Breast epithelium (tissue), 4 donors: ENCODE measurements at places on chromosomes 7 and 10. TPM values are rescaled to one million over a fixed set of nuclear protein-coding genes. Genes with fewer than 3 reads are reported as not detected.

Gene AKR1C2
- total RNA-seq = 25.9 TPM

Gene ZNF138
- 40.8 TPM for total RNA-seq

Gene RAB18
- 43.4 TPM for total RNA-seq

Gene SYCE1
- 3.9 TPM for total RNA-seq

Gene ESYT2
- total RNA-seq = 97.3 TPM

Gene CNNM1
- 0.88 TPM for total RNA-seq

Gene POLR2J2
- total RNA-seq = 0.88 TPM

DNA sequence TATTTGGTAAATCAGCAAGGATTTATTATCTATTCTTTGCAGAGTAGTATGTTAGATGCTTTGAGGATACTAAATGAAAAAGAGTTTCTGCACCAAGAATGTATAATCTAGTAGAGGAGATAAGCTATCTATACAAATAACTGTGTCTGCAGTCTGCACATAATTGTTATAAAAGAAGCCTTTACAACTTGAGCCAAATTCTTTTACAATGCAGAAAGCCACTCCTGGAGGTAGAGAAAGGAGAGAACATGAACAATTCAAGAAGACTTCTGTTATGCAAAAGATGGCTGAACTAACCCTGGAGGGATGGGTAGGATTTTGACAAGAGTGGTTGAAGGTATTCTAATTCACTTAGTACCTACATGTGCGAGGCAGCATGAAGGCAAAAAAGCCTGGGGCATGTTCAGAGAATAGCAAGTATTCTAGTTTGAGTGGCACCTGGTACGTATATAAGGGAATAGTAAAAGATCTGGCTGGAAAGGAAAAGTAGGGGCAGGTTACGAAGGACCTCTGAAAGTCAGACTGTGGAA lies 251.1 kb upstream of the KAT6B start:
- H3K27me3 ChIP-seq = no peaks in the 10 kb centered on the region
- H3K4me1 ChIP-seq = no peaks in the 10 kb centered on the region
- no peak overlapping the region for H3K27ac ChIP-seq
- no peak for DNase-seq

DNA sequence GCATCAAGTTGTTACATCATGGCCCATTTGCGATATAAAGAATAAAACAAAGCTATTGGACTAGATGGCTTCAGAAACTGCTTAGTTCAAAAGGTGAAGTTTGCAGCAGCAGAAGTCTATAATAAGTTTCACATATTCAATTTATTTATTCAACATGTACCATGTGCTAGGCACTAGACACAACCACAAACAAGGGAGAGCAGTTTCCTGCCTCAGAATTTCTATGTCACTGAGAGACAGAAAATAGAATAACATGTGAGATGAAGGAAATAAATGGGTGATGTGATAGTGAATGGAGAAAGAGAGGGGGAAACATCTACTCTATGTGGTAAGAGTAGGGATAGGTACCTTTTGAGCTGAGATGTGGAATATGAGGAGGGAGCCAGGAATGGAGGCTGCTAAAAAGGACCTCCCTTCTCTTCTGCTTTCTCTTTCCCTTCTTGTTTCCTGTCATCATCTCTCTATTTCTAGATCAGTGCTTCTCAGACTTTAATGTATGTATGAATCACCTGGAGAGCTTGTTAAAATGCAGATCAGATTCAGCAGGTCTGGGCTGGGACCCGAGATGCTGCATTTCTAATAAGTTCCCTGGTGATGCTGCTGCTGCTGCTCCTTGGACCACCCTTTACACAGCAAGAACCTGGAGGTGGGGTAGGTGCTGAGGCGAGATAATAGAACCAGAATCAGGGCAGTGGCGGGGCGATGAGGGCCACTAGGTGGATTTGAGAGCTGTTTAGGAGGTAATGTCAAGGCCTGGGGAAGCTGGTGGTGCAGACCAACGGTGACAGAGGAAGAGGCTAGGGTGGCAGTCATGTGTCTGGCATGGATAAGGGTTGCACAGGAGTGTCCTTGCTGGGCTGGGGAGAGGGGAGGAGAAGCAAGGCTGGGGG lies 13.7 kb upstream of the INMT start:
- no peak overlapping the region for H3K4me3 ChIP-seq
- no peaks in the 10 kb centered on the region for H3K36me3 ChIP-seq
- no peaks in the 10 kb centered on the region for H3K27me3 ChIP-seq
- no peak overlapping the region for H3K27ac ChIP-seq
- H3K4me1 ChIP-seq = no peaks in the 10 kb centered on the region

DNA sequence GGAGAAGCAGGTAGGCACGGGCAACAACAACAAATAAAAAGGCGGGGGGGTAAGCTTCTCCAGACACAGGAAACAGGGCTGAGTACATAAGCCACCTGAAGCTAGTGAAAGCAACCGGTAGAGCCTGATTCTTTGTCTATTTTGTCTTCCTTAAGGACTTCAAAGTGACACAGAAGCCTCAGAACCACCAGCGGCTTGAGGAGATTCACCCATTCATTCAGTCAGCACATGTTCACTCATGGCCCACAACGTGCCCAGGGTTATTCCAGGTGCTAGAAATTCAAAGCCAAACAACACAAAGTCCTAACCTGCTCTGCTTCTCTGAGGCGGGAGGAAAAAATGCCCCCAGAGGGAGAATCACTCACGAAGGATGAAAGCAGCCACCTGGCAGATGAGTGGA lies 69.3 kb upstream of the C7orf33 start:
- no peak for DNase-seq
- H3K4me3 ChIP-seq = no peak overlapping the region
- H3K36me3 ChIP-seq = no peaks in the 10 kb centered on the region
- peaks cover 17% of the 10 kb centered on the region for H3K27me3 ChIP-seq
- H3K4me1 ChIP-seq = no peaks in the 10 kb centered on the region

DNA sequence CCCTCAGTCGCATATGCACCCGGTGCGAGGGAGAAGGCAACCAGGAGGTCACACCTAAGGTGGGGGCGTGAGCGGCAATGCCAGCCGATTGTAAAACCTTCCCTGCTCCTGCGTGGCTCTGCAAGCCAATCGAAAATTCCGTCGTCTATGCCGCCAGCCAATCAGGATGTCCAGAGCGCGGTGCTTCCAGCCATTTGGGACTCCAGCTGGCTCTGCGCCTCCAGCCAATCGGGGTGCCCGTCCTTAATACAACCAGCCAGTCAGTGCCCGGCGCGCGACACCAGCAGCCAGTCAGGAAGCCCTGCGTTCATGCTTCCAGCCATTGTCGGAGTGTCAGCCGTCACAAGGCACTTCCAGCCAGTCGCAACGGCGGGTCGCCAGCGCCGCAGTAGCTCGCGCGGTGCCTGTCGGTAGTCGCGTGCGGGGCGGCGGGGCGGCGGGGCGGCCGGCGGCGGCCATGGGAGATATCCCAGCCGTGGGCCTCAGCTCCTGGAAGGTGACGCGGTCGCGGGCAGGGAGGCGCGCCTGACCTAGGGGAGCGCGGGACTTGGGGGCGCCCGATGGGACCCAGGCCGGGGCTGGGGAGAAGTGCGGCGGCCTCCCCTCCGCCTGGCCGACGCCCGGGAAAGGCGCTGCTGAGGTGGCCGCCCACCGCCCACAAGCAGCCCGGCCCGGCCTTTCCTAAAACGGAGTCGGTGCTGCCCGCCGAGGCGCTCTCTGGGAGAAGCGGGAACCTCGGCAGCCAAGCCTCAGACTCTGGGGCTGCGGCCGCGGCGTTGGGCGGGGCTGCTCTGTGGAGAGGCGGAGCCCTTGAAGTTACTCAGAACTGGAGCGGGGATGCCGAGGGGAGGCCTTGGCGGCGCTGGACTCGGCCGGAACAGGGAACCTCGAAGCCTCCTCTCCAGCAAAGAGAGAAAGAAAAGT lies at the start of gene AKR1E2:
Gene AKR1E2 (plus strand): TSS at position 340 of the 924 bp plus-strand sequence. CDS start 118 bp downstream, at position 458.
- DNase-seq = peak; percentile 80
- no peaks in the 10 kb centered on the region for H3K36me3 ChIP-seq
- H3K4me1 ChIP-seq = no peaks in the 10 kb centered on the region
- H3K27ac ChIP-seq = peak within 1 kb of the TSS; percentile 92
- peak within 1 kb of the TSS; percentile 69 for H3K4me3 ChIP-seq
- no peaks in the 10 kb centered on the region for H3K27me3 ChIP-seq

DNA sequence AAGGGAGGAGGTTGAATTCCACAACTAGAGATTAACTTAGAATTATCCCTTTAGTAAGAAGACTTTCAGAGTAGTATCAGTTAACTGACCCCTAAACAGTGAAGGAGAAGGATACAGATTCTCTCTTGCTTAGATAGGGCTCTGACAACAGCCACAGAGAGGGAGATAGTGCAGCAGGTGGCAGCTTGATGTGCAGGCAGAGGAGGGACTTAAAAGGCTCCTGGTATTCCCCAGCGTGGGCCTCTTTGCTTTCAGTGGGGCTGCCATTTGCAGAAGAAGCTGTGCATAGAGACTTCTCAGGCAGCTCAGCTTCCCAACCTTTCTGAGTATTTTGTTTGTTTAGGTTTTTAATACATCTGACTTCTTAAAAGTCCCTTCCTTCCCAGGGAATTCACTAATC lies 16.0 kb downstream of the FZD1 start:
- H3K36me3 ChIP-seq = no peaks in the 10 kb centered on the region
- DNase-seq = no peak
- H3K27me3 ChIP-seq = no peaks in the 10 kb centered on the region
- no peak overlapping the region for H3K4me3 ChIP-seq
- H3K27ac ChIP-seq = no peak overlapping the region

DNA sequence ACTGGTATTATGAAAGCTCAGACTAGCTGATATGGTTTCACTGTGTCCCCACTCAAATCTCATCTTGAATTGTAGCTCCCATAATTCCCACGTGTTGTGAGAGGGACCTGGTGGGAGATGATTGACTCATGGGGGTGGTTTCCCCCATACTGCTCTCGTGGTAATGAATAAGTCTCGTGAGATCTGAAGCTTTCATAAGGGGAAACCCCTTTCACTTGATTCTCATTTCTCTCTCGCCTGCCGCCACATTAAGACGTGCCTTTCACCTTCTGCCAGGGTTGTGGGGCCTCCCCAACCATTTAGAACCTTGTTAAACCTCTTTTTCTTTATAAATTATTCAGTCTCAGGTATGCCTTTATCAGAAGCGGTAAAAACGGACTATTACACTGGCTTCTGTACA lies 40.3 kb downstream of the COL13A1 start:
- H3K4me3 ChIP-seq = no peak overlapping the region
- DNase-seq = no peak
- no peak overlapping the region for H3K27ac ChIP-seq
- no peaks in the 10 kb centered on the region for H3K36me3 ChIP-seq
- H3K27me3 ChIP-seq = no peaks in the 10 kb centered on the region
- peaks cover 4% of the 10 kb centered on the region for H3K4me1 ChIP-seq

DNA sequence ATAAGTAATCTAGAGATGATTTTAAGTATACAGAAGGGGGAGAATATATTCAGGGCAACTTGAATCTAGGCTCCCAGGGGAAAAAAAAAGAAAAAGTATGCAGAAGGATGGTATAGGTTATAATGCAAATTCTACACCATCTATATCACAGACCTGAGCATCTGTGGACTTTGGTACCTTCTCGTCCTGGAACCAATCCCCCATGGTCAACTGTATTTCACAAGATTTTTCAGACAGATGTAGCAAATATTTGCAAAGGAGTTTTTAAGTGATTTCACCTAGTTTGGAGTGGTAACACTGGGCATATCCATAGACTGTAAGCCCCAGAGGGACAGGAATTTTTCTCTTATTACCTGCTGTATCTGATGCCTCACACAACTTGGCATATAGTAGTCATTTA lies 58.8 kb downstream of the NOC3L start:
- H3K27ac ChIP-seq = no peak overlapping the region
- H3K4me3 ChIP-seq = no peak overlapping the region
- H3K27me3 ChIP-seq = no peaks in the 10 kb centered on the region
- no peaks in the 10 kb centered on the region for H3K4me1 ChIP-seq
- H3K36me3 ChIP-seq = no peaks in the 10 kb centered on the region

- no peaks in the 10 kb centered on the region for H3K27me3 ChIP-seq
- H3K36me3 ChIP-seq = no peaks in the 10 kb centered on the region
- no peaks in the 10 kb centered on the region for H3K4me1 ChIP-seq
- H3K4me3 ChIP-seq = no peak overlapping the region
Observed at GRCh38 chr10:47364366-47364765, 16.2 kb downstream of the RBP3 start.

- H3K27me3 ChIP-seq = no peaks in the 10 kb centered on the region
- H3K36me3 ChIP-seq = no peaks in the 10 kb centered on the region
- H3K4me1 ChIP-seq = no peaks in the 10 kb centered on the region
- no peak overlapping the region for H3K4me3 ChIP-seq
- no peak overlapping the region for H3K27ac ChIP-seq
- DNase-seq = no peak
Observed at GRCh38 chr10:31606841-31607240, 287.8 kb downstream of the ZEB1 start.

DNA sequence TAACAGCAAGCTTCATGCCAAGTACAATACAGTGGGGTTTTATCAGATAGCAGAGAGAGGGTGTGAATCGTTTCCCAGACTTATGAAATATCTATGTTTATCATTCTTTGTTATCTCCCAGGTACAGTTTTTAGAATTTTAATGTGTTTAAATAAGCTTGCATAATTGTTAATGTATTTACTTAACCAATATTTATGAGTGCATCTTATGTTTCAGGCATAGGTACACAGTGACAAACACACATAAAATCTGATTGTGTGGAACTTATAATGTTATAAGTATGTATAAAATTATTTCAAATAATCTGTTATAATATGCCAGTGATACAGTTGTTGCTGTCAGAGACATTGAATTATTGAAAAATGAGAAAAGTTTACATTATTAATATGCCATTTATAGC lies 1011.4 kb upstream of the C7orf33 start:
- no peak overlapping the region for H3K4me3 ChIP-seq
- DNase-seq = no peak
- H3K27ac ChIP-seq = no peak overlapping the region
- H3K4me1 ChIP-seq = no peaks in the 10 kb centered on the region

GRCh38 chr7:75042286-75042685 lies 31.3 kb downstream of the RCC1L start:
- no peaks in the 10 kb centered on the region for H3K27me3 ChIP-seq
- H3K4me3 ChIP-seq = no peak overlapping the region
- DNase-seq = no peak
- H3K4me1 ChIP-seq = no peaks in the 10 kb centered on the region
- H3K36me3 ChIP-seq = no peaks in the 10 kb centered on the region
- peak overlapping the region; percentile 55 for H3K27ac ChIP-seq

- no peaks in the 10 kb centered on the region for H3K36me3 ChIP-seq
- no peaks in the 10 kb centered on the region for H3K4me1 ChIP-seq
- no peak overlapping the region for H3K27ac ChIP-seq
- no peak overlapping the region for H3K4me3 ChIP-seq
- no peak for DNase-seq
Observed at GRCh38 chr10:28087661-28088351, 88.9 kb upstream of the ODAD2 start.

GRCh38 chr10:90394311-90394710 lies 463.5 kb downstream of the HTR7 start:
- no peak overlapping the region for H3K27ac ChIP-seq
- H3K36me3 ChIP-seq = no peaks in the 10 kb centered on the region
- H3K27me3 ChIP-seq = no peaks in the 10 kb centered on the region
- DNase-seq = no peak

GRCh38 chr7:132192809-132193208 lies 383.5 kb downstream of the PLXNA4 start:
- no peaks in the 10 kb centered on the region for H3K27me3 ChIP-seq
- no peak overlapping the region for H3K27ac ChIP-seq
- H3K4me3 ChIP-seq = no peak overlapping the region
- H3K4me1 ChIP-seq = no peaks in the 10 kb centered on the region
- no peak for DNase-seq

GRCh38 chr10:46247808-46248569 lies 38.8 kb upstream of the ANTXRL start:
- no peaks in the 10 kb centered on the region for H3K4me1 ChIP-seq
- DNase-seq = peak; percentile 8
- H3K27ac ChIP-seq = no peak overlapping the region
- no peaks in the 10 kb centered on the region for H3K27me3 ChIP-seq
- H3K4me3 ChIP-seq = no peak overlapping the region
- no peaks in the 10 kb centered on the region for H3K36me3 ChIP-seq

GRCh38 chr10:62651341-62651740 lies 153.2 kb upstream of the ADO start:
- no peaks in the 10 kb centered on the region for H3K4me1 ChIP-seq
- no peak overlapping the region for H3K27ac ChIP-seq
- no peak for DNase-seq
- no peaks in the 10 kb centered on the region for H3K27me3 ChIP-seq
- no peak overlapping the region for H3K4me3 ChIP-seq
